ENCODE measurements at places on chromosomes 2 and 18.

DNA sequence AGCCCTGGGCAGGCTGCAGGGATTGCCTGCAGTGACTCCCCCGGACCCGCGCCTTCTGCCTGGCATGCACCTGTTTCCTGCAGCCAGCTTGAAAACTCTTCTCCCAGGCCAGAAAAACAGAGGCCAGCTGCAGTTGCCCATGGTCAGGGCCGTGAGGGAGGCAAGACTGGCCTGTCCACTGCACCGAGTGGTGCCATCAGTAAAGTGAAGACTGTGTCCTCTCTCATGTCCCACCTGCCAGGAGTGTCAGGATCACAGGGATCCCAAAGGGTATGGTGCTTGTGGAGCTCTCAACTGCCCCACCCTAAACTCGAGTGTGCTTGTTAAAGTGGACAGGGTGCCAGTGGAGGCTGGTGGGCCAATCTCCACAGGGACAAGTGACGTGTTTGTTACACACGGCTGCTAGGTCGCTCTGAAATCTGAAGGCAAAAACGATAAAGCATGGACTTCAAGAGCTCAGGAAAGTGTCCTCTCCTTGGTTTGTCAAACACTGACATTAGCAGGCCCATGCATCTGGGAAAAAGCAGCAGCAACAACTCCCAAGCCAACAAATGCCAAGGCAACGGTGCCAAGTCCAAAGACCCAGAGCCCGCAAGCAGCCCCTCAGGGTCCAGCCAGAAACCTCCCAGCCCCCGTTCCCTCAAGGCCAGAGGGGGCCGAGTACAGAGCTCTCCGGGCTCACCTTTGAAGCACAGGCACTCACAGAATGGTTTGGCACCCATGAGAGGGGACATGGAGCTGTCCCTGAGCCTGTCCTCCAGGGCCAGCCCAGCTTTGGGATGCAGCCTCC is 213.2 kb downstream of the HDAC4 start:
- H3K27me3 ChIP-seq: no peaks in the 10 kb centered on the region
- no peak overlapping the region for H3K27ac ChIP-seq
- no peaks in the 10 kb centered on the region for H3K36me3 ChIP-seq
- DNase-seq: no peak
- H3K4me3 ChIP-seq: no peak overlapping the region

DNA sequence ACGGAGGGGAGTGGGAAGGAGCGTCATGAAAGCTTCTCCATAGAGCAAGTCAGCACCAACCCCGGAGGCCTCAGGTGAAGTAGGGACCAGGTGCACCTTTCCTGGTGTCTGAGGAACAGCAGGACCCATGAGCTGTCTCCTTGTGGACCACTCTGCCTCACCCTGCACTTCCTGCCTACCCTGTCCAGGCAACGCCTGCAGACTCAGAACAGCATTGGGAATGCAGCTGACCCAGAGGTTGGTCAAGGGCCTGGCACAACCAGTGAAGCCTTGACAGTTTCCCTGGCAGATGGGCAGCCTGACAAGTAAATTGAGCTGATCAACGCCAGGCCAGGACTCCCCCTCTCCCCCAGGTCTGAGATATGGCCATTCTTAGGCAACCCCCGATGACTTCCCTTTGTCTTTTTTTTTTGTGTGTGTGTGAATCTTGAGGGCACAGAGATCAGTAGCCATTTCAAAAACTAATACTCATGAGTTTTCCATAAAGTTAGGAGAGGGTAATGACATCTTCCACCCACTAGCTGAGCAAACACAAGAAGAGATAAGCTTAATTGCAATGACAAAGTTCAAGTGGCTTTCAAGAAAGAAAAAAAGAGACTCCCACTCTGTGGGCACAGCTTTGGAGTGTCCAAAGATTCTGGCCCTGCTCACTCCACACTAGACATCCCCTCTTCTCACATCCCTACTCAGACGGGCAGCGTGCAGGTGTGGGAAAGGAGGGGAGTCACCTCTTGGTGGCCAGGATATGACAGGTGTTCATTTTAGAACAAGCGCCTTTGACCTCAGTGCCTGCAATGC is 3.5 kb upstream of the FABP1 start:
- H3K36me3 ChIP-seq: no peaks in the 10 kb centered on the region
- H3K4me1 ChIP-seq: no peaks in the 10 kb centered on the region
- H3K27ac ChIP-seq: no peak overlapping the region

DNA sequence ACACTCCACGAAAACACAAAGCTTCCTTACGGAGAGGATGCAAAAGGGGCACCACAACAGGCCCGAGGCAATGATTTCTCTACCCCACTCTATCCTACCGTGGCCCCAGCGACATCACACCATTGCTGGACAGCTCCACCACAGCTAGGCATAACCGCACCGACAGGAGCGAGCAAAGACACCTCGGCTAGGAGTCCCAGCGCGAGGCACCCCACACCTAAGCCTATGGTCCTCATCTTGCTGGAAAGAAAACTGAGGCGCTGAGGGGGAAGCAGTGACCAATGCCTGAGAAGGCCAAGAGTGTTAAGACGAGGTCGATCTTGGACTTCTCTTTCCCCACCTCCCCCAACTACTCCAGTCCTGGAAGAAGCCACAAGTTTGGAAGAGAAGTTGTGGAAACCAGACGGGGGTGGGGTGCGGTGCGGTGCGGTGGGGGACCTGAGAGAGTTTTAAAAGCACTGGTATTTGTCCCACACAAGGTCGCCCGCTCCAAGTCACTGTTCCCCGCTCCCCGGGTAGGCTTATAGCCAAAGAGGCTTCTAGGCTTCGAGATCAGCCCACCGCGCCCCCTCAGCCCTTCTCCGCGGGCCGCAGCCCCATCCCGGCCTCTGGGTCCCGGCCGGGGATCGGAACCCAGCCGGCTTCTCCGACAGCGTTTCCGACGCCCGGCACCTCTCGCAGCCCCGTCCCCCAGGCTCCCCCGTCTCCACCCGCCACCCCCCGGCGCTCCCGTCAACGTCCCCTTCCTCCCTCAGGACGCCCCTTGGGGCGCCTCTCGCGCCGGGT is 766 bp downstream of the PDE6D start:
- H3K4me3 ChIP-seq: peak overlapping the region; percentile 91
- H3K27me3 ChIP-seq: no peaks in the 10 kb centered on the region
- H3K4me1 ChIP-seq: peaks cover 10% of the 10 kb centered on the region
- no peaks in the 10 kb centered on the region for H3K36me3 ChIP-seq
- no peak overlapping the region for H3K27ac ChIP-seq

GRCh38 chr2:41741951-41742595 is 305.7 kb upstream of the PKDCC start:
- H3K4me3 ChIP-seq: no peak overlapping the region
- H3K4me1 ChIP-seq: no peaks in the 10 kb centered on the region
- no peak for DNase-seq
- no peak overlapping the region for H3K27ac ChIP-seq
- H3K27me3 ChIP-seq: no peaks in the 10 kb centered on the region

DNA sequence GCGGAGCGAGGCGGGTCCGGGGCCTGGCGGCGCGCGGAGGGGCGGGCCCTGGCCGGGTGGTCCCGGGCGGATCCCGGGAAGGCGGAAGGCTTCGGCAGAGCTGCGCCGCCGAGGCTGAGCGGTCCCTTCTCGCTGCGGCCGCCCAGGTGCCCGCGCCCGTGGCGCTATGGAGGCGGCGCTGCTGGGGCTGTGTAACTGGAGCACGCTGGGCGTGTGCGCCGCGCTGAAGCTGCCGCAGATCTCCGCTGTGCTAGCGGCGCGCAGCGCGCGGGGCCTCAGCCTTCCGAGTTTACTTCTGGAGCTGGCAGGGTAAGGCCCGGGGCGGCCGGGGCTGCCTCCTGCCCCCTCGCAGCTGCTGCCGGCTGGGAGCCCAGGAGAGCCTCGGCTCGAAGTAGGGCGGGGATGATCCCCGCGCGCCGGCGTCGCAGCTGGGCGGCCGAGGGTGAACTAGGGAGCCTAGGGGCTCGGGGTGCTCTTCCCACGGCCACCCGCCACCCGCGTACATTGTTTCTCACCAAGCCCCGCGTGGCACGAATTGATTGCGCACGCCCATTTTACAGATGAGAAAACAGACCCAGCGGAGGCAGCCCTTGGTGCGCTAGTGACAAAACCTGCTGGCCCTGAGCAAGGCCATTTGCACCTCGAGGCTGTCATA is at the start of gene SLC66A3:
SLC66A3 (plus strand) TSS at position 87 of the 655 bp plus-strand sequence; CDS start at position 167, 80 bp downstream.
- no peaks in the 10 kb centered on the region for H3K27me3 ChIP-seq
- H3K4me1 ChIP-seq: peaks cover 12% of the 10 kb centered on the region
- H3K4me3 ChIP-seq: peak within 1 kb of the TSS; percentile 76
- peak within 1 kb of the TSS; percentile 69 for H3K27ac ChIP-seq
- DNase-seq: peak; percentile 75

DNA sequence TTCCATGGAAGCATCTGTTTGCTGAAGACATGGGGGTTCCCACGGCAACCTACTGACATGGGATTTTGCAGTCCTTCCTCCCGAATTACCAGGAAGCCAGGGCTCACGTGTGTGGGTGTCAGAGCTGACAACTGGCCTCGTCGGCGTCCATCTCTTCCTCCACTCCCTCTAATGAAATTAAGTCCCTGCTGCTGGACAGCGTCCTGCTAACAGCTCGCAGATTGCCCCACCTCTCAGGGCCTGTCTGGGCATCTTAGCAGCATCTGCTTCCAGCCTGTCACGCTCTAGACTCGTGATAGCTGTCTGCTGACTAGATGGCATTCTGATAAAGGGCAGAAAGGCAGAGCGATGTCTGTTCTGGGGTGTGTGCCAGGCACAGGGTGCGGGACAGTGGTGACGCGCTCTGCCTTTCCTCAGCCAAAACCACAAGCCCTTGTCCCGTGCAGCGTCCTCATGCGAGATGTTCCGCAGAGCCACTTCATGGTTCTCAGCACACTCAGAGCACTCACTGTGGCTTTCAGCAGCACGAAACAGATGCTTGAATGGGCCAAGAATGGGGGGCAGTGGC is 161.1 kb downstream of the ARL4C start:
- no peak overlapping the region for H3K27ac ChIP-seq
- H3K27me3 ChIP-seq: no peaks in the 10 kb centered on the region
- H3K36me3 ChIP-seq: no peaks in the 10 kb centered on the region
- H3K4me1 ChIP-seq: peaks cover 8% of the 10 kb centered on the region
- DNase-seq: peak; percentile 72
- no peak overlapping the region for H3K4me3 ChIP-seq

- no peaks in the 10 kb centered on the region for H3K36me3 ChIP-seq
- H3K27me3 ChIP-seq: no peaks in the 10 kb centered on the region
- peak overlapping the region; percentile 89 for H3K27ac ChIP-seq
- peaks cover 32% of the 10 kb centered on the region for H3K4me1 ChIP-seq
- DNase-seq: peak; percentile 67
- peak overlapping the region; percentile 77 for H3K4me3 ChIP-seq
These were observed 268.4 kb downstream of the TCF4 start for GRCh38 chr18:55319459-55320193.

DNA sequence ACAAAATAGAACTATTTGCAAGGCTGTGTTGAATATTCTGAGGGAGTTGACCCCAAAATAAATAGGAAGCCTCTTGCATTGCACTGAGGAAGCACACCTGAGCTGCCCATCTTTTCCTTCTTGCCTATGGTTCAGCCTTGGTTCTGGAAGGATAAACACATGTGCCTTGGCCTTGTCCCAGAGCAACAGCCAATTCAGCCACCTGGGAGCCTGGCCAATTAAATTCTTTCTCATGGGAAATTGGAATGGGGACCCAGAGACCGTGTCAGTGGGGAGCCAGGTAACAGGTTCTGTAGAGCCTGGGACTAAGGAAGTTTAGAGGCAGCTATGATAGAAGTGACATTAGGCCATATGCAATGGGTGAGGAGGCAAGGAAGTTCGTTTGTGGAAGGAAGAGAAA is 99.6 kb downstream of the KLF7 start:
- H3K4me3 ChIP-seq: no peak overlapping the region
- no peaks in the 10 kb centered on the region for H3K4me1 ChIP-seq
- no peaks in the 10 kb centered on the region for H3K27me3 ChIP-seq
